ENCODE measurements at places on chromosomes 4 and X. TPM values are rescaled to one million over a fixed set of nuclear protein-coding genes. Genes with fewer than 3 reads are reported as not detected.

GRCh38 chr4:80311130-80311529 is 24.4 kb upstream of the CFAP299 start:
- DNase-seq: no peak

- DNase-seq: no peak
Measured at GRCh38 chrX:7027071-7027470, 120.4 kb upstream of the STS start.

- no peak for DNase-seq
Measured at GRCh38 chrX:135931644-135932487, 38.4 kb downstream of the SAGE1 start.

- DNase-seq: no peak
Measured at GRCh38 chr4:74473155-74473811, 28.3 kb downstream of the AREG start.

DNA sequence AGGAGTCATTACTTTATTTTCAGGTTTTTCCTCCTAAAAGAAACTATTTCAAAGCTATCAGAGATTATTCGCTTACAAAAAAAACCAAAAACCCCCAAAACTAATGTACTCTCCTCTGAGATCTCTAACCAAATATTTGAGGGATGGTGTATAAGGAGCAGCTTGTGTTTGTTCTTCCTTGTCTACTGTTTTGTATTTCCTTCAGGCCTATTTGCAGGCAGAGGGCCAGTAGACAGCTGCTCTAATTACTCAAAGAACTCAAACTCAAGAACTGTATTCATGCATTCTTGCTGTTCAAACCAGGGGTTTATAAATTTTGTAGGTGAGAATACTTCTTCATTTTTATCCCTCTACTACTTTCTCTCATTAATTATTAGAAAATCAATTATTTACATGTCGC is 51.3 kb downstream of the SH3RF1 start:
- no peak for DNase-seq

- DNase-seq: no peak
Measured at GRCh38 chr4:87500092-87500462, 29.1 kb downstream of the SPARCL1 start.

- no peak for DNase-seq
Measured at GRCh38 chr4:87152310-87153041, 67.9 kb downstream of the KLHL8 start.

DNA sequence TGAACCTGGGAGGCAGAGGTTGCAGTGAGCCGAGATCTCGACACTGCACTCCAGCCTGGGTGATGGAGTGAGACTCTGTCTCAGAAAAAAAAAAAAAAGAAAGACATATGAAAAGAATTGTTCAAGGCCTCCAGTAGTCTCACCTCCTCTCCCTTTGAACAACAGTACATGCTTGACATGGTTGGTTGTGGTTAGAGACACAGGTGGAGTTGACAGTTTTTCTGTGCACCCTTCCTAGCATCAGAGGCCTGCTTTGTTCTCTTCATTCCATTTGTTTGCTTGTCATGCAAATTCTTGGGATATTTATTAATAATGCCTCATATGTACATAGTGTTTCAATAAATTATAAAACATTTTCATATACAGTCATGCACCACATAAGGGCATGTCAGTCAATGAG is 18.3 kb upstream of the PDCL2 start:
- no peak for DNase-seq

GRCh38 chrX:150873616-150874015 is 24.9 kb downstream of the CD99L2 start:
- no peak for DNase-seq

GRCh38 chr4:158724637-158725036 is 1.4 kb upstream of the PPID start:
- DNase-seq: no peak

- no peak for DNase-seq
Measured at GRCh38 chr4:14221176-14221575, 593.7 kb upstream of the BOD1L1 start.

- DNase-seq: no peak
Measured at GRCh38 chr4:84389406-84389805, 109.7 kb downstream of the NKX6-1 start.

DNA sequence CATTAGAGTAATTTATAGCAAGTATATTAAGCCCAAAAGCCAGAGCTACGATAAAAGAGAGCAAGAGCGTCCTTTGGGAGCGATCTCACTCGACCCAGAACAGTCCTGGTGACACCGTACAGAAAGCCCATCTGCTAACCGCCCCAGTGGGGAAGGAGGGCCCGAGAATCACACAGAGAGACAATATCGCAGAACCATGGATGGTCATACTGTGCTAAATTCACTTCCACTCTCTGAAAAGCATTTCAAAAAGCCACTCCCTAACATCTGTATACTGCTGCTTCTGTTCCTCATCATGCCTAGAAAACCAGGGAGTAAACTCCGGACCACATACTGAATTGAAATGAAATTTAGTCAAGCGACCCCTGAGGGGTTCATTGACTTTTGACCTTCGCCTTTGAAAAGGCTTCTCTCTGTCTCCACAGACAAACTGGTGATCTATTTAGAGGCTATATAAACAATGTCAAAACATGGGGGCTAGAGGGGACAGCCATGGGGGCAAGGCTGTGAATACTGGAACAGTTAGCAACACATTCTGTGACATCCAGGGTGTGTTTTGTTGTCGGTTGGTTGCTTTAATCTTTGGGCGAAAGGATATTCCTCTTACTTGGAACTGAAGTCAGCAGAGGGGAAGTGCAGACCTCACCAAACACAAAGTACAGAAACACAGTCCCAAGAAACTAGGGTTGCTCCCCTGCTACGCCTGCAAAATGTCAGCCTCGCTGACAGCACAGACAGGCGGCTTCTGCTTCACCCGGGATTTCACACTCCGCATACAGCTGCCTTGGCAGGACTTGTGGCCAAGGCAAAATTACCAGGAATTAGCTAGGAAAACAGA is 129.0 kb upstream of the RASGEF1B start:
- DNase-seq: no peak

DNA sequence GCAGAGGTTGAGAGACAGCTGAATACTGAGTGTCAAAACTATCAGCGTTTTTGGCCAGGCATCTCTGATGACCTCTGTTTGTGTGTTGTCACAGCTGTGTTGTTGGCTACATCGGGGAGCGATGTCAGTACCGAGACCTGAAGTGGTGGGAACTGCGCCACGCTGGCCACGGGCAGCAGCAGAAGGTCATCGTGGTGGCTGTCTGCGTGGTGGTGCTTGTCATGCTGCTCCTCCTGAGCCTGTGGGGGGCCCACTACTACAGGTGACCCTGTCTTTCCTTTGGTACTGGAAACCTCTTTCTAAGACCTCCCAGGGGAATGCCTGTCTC is 86.9 kb downstream of the EGF start:
- DNase-seq: no peak

- DNase-seq: no peak
Measured at GRCh38 chr4:178340468-178340867, 898.2 kb upstream of the AGA start.

GRCh38 chr4:15186149-15186548 is 183.9 kb downstream of the CPEB2 start:
- DNase-seq: no peak

DNA sequence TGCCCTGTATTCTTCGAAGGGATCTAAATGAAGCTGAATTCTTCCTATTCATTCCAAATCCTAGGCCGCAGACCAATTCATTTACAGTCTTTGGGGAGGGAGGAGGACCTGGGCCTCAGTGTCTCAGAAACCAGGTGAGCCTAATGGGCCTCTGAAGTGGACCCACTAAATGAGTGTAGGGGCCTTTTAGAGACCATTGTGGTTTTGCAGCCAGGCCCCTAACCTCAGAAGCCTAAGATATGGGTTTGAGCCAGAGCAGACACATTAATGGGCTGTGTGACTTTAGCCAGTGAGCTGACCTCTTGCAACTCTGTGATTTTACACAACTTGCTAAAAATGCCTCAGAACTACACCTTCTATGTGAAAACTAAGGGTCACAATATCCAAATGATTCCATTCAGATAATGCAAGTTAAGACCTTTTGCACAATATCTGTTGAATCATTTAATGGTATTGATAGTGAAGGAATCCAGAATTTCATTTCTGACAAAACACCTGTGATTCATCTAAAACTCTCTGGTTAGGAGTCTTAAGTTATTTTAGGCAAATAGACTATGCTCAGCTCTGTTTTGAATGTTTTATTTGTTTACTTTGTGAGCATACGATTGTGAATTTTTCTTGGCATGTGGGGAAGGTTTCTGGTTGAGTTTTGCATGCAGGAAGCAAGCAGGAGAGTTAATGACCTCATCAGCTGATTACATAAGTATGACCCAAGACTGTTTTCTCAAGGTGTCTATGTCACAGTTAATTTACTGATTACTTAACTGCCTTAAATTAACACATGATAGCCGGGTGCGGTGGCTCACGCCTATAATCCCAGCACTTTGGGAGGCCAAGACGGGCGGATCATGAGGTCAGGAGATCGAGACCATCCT is 75.0 kb downstream of the EVC start:
- no peak for DNase-seq

- DNase-seq: no peak
Measured at GRCh38 chrX:34275699-34276098, 143.6 kb upstream of the FAM47A start.

GRCh38 chr4:136909626-136910025 is 622.7 kb downstream of the PCDH18 start:
- DNase-seq: no peak

DNA sequence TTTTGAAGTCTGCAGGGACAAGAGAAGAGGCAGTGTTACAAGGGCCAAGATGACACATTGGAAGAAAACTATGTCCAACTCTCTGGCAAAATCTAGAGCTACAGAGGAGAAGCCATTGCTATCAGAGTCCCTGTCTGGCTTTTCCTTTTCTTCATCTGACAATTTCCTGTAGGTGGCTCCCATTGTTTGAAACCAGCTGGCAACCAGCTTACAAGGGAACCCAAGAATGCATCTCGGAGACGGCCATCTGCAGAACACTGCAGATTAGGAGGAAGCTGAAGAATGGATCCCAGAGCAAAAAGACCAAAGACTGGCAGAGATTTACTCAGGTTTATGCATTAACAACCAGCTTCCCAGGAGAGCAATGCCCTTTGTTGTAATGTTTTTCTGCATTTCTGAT is 216.2 kb upstream of the CTSO start:
- no peak for DNase-seq

DNA sequence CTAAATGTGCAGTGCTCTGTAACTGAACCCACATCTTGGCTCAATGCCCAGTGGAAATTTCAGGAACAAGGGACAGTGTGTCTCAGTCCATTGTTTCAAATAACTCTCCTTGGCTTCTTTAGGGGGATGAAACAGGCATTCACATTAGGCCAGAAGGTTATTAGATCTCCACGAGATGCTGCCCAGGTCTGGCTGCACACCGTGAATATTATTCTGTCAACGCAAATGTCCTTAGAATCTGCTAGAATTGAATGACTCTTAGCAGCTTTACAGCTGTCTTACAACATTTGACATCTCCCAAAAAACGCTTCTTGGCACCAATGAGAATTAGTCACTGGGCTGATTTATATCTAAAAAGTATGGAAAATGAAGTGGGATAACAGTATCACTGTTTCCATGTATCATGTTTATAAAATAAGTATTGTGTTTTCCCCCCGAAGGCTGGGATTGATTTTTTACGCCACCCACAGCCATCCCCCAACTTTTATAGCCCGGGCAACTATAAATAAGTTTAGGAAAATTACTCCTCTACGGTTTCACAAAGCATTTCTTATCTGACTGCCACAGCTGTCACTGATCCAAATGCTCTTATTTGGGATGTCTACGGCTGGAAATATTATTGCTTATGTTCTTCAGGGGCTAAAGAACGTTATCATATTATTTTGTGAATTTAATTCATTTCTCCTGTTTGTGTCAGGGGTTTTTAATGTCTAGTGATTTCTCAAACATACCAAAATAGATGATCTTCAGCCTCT is 559.7 kb upstream of the FAT1 start:
- no peak for DNase-seq

- no peak for DNase-seq
Measured at GRCh38 chr4:23438764-23439163, 451.1 kb downstream of the PPARGC1A start.

- no peak for DNase-seq
Measured at GRCh38 chrX:72142794-72143608, 11.3 kb upstream of the RTL5 start.

DNA sequence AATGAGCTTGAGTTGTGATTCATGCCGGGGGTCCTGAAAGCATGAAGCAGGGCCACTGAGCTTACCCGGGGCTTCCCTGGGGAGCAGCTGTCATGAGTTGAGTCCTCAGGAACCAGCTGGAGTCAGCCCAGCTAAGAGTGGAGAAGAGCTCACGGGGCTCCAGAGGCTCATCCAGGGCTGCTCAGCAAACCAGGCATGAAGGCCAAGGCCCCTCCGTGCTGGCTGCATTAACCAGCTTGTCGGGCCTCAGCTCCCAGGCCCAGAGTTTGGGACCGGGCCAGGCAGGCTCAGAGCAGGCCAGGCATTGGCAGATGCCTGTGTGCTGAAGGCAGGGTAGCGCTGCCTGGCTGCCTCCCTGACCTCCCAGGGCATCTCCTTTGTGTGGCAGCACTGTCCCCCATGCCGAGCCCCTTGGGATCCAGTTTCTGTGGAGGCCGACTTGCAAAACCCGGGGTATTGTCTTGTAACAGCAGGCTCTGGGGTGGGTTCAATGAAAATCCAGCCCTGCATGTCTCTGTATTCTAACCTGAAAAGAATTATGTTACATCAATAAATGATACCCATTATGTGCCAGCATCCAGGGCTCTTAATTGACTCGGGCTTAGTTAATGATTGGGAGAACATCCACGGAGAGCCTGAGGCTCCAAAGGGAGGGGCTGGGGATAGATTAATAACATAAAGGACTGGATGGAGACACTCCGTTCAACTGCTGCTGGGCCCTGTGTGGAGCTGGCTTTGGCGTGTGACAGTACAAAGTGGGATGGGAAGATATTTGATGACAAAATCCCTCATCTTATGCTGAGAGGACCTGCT is 68.0 kb upstream of the MSX1 start:
- no peak for DNase-seq

- peak; percentile 89 for DNase-seq
Measured at GRCh38 chrX:10189317-10190268, 32.8 kb downstream of the CLCN4 start.

DNA sequence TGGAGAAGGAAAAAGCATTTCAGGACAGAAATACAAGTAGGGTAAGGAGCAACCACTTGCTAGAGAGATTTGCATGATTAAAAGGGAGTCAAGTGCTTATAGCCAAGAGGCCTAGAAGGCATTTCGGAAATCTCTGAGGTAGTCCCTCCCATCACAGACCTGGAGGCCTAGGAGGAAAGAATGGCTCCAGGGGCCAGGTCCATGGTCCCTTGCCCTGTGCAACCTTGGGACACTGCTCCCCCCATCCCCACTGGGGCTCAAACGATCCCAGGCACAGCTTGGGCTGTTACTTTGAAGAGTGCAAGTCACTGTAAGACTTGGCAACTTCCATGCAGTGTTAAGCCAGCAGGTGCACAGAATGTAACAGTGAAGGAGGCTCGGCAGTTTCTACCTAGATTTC is 51.2 kb upstream of the FBXW7 start:
- no peak for DNase-seq

The MAGEE1 gene
- 6.1 TPM for total RNA-seq

The COL25A1 gene
- 8.1 TPM for total RNA-seq

The SLITRK2 gene
- total RNA-seq: 0.88 TPM

The HERC5 gene
- 9.6 TPM for total RNA-seq

The PWWP3B gene
- total RNA-seq: 0.15 TPM

The CNKSR2 gene
- total RNA-seq: 1.6 TPM

The MAGEA4 gene
- total RNA-seq: not detected

The FAM149A gene
- total RNA-seq: 7.9 TPM

Data from aorta (tissue), 5 donors.